ENCODE measurements at places on chromosomes 6 and 20. TPM values are rescaled to one million over a fixed set of nuclear protein-coding genes. Genes with fewer than 3 reads are reported as not detected.

LIN28B gene
- not detected for total RNA-seq

SMLR1 gene
- not detected for total RNA-seq

C20orf141 gene
- not detected for total RNA-seq

ZBTB22 gene
- total RNA-seq: 15.0 TPM

ROS1 gene
- total RNA-seq: not detected

BPIFB2 gene
- total RNA-seq: 93.5 TPM

Measured in esophagus squamous epithelium (tissue), 5 donors.